KG1 (cell line): ENCODE measurements at places on chromosomes 6 and 20.

DNA sequence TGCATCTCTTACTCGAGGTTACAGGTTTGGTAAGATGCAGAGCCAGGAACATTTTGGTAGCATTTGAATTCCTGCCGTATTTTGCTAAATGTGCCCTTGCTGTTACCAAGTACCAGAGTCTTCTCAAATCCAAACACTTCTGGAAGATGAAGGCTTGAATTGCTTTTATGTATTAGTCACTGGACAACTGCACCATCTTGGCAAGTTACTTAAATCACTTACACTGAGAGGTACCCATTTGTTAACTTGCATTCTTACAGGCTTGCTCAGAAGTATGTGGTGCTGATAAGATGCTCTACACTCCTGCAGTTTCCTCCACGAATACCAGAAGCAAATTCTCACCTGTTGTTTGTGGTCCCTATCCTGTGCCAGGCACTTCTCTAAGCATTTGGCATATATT lies 12.7 kb downstream of the IL22RA2 start:
- DNase-seq, result no peak

DNA sequence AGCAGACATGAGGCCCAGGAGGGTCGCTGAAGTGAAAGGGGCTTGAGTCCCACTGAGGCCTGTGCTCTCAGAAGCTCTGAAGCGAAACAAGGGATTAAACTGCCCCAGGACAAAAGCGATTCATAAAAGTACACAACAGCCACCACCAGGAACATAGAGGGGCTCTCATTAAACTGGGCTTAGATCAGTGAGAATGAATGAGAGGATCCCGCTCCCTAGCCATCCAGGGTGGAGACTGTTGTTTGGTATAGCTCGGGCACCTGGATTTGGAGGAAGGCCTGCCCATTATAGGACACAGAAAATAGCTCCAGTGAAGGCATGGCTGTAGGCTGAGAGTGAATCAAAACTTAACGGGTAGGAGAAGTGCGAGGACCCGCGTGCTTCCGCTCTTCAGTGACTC lies 91.6 kb upstream of the TAB2 start:
- no peak for DNase-seq

DNA sequence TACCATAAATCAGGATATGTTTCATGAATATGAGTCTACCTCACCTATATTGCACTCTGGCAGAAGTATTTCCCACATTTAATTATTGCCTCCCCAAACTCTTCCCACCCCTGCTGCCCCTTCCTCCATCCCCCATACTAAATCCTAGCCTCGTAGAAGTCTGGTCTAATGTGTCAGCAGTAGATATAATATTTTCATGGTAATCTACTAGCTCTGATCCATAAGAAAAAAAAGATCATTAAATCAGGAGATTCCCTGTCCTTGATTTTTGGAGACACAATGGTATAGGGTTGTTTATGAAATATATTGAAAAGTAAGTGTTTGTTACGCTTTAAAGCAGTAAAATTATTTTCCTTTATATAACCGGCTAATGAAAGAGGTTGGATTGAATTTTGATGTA lies 6.4 kb downstream of the EDN1 start:
- DNase-seq, result no peak

GRCh38 chr6:3230256-3230882 lies 2.9 kb upstream of the TUBB2B start:
- DNase-seq, result no peak

DNA sequence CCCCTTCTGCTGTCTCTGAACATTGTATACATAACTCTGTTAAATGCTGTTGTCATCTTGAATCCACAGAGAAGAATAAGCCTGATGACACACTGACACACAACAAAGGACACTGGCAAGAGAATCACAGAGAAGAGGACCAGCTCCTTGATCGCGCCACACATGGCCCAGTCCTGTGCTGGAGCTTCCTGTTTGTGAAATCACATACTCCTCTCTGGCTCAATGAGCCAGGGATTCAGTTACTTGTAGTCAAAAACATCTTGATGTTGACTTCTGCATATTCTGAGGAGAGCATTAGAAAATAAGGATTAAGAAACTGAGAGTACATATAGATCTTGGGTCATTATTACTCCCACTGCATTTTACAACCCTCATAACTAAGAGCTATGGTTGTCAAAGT lies 100.1 kb downstream of the EPB41L2 start:
- no peak for DNase-seq

- DNase-seq, result no peak
Observed at GRCh38 chr6:5566718-5567117, 305.4 kb downstream of the FARS2 start.
